ENCODE measurements at places on chromosomes 6 and 20.

- DNase-seq, result no peak
Measured at GRCh38 chr20:60132162-60132826, 174.1 kb downstream of the CDH26 start.

DNA sequence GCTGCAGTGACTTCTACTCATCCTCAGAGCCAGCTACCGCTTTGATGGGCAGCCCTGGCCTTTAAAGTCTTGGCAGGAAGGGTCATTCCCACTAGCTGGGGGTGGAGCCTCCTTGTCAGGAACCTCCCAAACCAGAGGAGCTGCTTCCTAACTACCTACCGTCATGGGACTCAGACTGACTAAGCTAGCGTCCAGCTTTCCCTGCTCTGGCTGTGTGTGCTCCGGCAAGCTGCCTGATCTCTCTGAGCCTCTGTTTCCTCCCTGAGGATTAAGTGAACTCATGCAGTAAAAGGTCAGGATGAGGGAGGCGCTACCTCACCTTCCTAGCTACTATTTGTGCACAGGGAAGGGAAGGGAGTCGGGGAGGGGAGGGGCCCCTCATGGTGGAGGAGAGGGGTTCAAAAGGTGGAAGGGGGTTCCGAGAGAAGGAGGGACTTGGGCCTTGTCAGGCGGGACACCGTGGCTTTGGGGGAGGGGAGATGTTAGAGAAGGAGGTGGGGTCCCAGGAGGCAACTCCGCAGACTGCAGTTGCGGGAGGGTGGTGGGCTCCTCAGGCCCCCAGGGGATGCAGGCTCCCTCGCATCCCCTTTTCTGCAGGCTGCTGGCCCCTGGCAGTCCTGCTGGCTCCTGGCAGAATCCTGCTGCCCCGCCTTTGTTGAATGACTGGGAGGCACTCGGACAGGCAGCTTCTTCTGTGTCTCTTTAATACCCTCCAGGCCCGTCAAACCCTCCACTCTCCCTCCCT is 9.8 kb downstream of the DUSP15 start:
- no peak for DNase-seq

DNA sequence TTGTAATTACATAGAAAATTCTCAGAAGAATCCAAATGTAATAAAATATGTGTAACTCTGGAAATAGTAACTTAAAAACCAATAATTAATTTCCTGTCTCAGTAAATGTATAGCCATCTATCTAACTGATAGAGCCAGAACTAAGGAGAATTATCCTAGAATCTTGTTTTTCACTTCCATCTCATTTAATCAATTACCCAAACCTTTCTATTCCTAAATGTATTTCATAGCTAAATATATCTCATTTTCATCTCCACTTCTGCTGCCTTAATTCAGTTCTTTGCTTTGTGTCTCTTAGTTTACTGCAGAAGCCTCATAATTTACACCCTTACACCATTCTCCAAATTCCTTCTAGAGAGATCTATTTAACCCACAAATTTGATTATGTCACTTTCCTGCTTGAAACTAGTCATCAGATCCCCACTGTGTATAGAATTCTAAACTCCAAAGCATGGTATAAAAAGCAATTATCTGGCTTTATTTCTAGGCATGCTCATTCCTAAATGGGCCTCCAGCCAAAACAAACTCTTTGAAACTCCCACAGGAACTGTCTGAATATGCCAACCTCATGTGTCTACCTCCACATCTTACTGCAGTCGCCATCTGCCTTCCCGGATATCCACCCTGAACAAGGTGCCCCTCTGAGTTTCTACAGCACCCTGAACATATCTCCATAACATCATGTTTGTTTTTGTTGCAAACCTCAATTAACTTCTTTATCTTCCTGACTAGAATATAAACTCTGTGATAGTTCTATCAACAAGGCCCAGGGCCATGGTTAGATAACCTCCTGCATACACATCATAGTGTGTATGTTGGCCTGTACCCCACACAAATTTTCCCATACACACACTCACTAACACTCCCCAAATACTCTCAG is 70.5 kb upstream of the ADTRP start:
- DNase-seq, result no peak

DNA sequence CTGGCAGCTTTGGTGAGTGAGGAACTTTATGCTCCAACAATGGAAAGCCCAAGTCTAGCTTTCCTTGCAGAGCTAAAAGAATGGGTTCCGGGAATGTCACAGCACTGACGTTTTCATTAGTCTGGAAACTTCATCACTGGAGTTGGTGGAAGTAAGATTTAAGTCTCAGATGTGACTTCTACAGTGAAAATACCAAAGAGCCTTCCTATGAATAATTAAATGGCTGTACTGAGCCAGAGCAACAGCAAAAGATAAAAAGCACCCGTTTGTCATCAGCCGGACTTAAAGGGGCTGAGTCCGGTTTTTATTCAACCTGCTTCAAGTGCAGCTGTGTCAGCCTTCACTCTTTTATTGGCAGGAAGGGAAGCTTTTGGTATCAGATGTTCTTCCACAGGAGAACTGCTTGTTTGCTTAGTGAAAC is 46.5 kb upstream of the SHLD1 start:
- no peak for DNase-seq

- DNase-seq, result no peak
Measured at GRCh38 chr6:71476371-71476770, 187.8 kb downstream of the OGFRL1 start.

- DNase-seq, result no peak
Measured at GRCh38 chr20:23643659-23644058, 5.9 kb upstream of the CST3 start.

DNA sequence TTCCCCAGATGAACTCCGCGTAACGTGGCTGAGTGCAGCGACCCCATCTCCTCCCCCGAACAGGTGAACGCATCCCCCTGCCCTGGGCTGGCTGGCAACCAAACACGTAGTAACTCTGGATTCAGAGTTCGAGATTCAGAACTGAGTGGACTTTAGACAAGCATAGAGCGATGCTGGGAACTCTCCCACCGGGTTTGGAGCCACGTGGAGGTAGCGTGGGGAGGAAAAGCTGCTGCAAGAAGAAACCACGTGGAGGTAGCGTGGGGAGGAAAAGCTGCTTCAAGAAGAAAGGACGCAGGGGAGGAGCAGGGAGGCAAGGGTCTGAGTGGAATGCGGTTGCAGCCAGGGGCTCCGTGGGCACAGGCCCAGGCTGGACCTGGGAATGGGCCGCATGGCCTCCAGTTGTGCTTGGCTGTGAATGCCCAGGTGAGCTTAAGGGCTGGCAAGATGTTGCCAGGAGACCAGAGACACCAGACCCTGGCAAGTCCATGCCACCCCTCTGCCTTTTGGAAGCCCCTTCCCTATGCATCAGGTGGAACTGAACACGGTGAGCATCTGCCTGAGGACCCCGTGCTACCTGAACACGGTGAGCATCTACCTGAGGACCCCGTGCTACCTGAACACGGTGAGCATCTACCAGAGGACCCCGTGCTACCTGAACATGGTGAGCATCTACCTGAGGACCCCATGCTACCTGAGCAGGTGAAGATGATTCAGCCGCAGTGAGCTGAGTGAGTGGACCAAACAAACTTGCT is 118.0 kb upstream of the FRMD1 start:
- no peak for DNase-seq

- no peak for DNase-seq
Measured at GRCh38 chr6:163731215-163732013, 316.9 kb downstream of the QKI start.

DNA sequence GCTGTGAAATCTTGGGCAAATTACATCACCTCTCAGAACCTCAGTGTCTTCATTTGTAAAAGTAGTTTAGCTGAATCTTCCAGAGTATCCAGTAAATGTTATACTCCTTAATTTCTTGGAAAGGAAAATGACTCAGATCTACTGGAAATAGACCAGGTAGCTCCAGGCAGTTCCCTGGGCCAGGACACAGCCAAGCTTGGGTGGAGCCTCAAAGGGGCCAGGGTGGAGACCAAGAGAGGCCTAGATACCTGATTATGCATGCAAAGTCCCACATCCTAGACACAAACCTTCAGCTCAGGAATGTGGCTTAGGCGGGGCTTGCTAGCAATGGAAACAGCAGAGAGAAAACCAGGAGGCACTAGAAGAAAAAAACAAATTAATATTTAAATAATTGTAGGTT is 272.8 kb downstream of the MAFB start:
- DNase-seq, result no peak

DNA sequence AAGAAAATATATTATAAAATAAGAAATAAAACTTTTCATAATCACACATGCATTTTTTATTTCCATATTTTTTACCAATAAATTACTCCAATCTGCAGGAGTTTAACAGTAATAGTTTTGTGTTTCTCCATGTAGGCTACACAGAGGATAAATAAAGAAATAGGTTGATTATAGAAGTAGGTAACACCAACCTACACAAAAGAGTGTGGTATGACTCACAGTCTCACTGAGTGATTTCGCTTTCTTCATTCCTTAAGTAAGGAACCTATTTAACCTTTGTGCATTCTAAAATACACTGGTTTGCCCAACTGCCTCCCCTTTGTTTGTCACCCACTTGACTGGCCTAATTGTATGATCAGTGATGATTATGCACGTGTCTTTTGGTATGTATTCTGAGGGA is 244.2 kb upstream of the RIMS1 start:
- DNase-seq, result no peak

GRCh38 chr6:142886431-142887170 is 58.4 kb downstream of the HIVEP2 start:
- DNase-seq, result no peak

GRCh38 chr20:33391722-33392415 is 9.4 kb downstream of the CDK5RAP1 start:
- DNase-seq, result no peak

DNA sequence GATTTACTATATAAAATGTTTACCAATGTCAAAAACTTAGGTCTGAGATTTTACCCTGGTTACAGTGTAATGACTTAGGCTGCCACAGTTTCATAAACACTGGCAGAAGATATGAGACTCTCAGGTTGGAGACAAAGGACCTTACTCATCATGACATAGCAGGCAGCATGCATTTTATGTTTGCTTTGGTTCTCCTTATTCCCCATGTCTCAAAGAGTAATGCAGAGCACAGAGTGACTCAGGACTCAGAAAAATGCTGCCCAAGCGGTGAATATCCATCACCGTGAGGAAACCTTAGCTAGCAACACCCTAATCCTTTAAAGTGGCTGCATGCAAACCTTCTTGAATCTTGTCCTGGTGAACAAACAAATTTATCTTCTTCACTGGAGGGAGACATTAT is 112.1 kb upstream of the EYS start:
- no peak for DNase-seq

DNA sequence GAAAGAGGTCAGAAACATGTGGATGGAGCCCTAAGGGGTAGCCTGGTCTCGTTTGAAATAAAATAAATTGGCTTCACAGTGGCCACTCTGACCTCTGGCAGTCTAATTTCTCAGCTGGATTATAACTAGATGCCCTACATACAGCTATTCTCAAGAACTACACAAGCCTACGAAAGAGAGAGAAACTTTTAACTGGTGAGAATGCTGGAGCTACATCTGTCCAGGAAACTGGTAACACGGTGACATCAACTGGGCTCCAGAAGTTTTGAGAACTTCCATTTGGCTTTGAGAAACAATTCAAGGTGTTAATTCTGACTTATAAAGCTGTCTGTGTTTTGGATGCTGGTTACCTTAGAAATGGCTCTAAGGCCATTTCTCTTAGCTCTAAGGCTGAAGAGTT is 187.3 kb upstream of the TENT5A start:
- DNase-seq, result no peak

GRCh38 chr6:42860481-42860880 is 18.9 kb upstream of the RPL7L1 start:
- no peak for DNase-seq

GRCh38 chr6:4155848-4156466 is 20.6 kb upstream of the ECI2 start:
- peak; percentile 83 for DNase-seq

DNA sequence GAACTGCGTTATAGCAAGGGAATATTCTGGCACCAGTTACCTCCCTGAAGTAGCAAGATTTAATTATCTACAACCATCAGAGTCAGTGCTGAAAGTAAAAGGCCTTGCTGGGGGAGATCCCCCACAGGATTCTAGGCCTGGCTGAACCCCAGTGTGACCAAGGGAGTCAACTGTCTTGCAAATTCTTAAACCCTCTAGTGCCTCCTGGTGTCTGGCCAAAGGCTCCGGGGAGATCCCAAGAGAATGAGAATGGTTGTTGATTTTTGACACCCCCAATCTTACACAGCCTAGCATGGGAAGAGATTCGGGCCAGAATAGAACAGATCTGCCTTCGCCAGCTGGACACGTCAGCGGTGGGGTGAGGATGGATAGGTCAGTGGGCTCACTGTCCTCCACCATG is 179.4 kb downstream of the ERMARD start:
- DNase-seq, result no peak

GRCh38 chr6:6407071-6407741 is 86.7 kb upstream of the F13A1 start:
- DNase-seq, result no peak

DNA sequence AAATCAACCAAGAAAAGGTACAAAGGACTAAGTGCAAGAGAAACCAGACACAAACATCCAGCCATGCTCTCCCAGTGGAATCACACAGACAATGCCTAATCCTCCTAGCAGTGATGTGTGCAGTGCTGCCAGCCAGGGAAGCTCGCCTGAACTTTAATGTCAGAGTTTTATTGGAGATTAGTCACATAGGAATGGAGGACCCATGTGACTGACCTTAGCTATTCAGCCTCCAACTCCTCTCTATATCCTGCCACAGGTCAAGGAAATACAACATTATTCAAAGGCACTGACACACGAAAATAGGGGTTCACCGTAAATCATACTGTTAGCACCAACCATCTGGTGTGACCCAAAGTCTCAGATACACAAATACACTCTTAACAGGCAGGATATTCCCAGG is 684.6 kb downstream of the DOK5 start:
- peak; percentile 29 for DNase-seq

- peak; percentile 27 for DNase-seq
Measured at GRCh38 chr6:11042750-11043377, 1.2 kb downstream of the ELOVL2 start.

- DNase-seq, result no peak
Measured at GRCh38 chr6:100670056-100670455, 205.3 kb upstream of the SIM1 start.

GRCh38 chr20:2991532-2991931 is 51.9 kb upstream of the GNRH2 start:
- no peak for DNase-seq

GRCh38 chr6:157557559-157557958 is 176.6 kb downstream of the ZDHHC14 start:
- no peak for DNase-seq

DNA sequence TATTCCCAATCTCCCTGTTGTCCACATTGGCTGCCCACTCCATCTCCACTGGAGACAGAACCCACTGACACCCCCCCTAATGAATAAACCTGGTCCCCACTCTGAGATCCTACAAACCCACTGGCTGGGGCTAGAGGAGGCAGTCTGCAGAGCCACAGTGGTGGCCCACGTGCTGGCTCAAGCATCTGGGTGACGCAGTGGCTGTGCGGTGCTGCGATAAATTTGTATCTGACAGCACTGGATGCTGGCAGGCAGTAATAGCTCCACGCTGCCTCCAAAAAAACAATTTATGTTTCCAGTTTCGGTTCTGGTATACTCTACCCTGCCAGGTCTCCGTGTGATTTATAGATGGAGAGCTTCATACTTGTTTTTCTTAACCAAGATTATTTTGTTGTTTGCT is 87.1 kb upstream of the SYNDIG1 start:
- no peak for DNase-seq

GRCh38 chr6:129863664-129864063 is 2.5 kb upstream of the TMEM244 start:
- peak; percentile 28 for DNase-seq
